ENCODE measurements at places on chromosomes 6 and 20.

DNA sequence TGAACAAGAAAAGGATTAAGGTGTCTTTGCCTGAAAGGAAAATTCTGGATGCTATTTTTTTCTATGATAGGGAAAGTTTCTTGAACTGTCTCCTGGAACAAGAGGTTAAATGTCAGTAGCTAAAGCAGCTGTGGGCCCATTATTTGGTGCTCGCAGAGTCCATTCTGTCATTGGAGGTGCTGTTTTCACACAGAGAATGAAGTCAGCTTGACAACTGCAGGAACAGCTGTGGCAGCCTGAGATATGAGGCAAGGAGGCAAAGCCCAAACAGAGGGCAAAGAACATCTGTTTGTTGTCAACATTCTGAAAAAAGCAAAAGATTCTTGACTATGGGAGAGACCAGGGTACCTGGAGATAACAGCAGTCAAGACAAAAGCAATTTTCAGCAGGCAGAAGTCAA, 548.2 kb downstream of the KIF16B start:
- DNase-seq = no peak

- no peak for DNase-seq
These were observed 792 bp upstream of the FUT9 start for GRCh38 chr6:96014846-96015517.

GRCh38 chr20:10963717-10964266, 290.0 kb upstream of the JAG1 start:
- DNase-seq = no peak

DNA sequence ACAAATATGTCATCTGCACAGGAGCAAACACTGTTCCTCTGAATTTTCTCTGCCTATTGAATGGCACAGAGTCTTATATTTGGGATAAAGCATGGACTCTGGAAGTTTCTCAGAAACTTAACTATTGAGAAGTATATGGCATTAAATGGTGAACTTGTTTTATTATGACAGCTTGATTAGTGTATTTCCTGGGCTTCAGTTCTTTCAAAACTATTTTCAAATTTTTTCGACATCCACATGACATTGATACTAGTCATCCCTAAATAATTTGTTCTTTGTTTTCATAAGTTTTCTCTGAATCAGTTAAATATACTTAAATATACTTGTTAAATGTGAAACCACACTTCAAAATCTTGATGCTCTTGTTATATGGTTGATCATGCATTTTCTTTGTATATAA, 144.0 kb upstream of the TSHZ2 start:
- no peak for DNase-seq

DNA sequence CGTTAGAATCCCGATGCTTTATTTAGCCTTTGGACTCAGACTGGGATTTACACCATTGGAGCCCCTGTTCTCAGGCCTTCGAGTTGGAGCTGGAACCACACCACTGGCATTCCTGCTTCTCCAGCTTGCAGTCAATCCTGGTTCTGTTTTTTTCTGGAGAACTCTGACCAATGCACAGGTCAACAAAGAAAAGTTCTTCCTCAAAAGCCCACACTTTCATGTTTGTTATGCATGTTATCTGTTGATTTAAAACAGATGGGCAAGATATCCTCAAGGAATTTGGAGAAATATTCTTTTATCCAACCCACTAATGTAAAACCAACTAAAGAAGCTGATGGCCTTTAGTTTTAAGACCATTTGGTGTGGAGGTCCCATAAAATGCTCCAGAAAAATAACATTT, 205.7 kb downstream of the ANKRD60 start:
- no peak for DNase-seq

DNA sequence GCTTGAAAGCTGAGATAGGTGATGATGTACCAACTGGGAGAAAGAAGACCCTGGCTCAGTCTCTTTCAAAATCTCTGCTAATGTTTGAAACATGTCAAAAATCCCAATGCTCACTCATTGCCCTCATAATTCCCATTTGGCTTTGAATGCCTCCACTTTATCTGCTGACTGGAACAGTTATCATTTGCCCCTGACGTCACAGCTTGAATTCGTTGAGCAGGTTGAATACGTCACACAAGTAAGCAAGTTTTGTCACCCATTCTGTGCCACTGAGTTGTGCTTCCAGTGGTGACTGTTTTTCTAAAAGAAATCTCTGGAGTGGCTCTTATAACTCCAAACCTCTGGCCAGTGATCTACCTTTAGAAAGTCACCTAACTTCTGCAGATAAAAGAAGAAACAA, 991.4 kb downstream of the EYS start:
- no peak for DNase-seq

GRCh38 chr20:58154113-58154512, 74.3 kb downstream of the ANKRD60 start:
- DNase-seq = no peak

DNA sequence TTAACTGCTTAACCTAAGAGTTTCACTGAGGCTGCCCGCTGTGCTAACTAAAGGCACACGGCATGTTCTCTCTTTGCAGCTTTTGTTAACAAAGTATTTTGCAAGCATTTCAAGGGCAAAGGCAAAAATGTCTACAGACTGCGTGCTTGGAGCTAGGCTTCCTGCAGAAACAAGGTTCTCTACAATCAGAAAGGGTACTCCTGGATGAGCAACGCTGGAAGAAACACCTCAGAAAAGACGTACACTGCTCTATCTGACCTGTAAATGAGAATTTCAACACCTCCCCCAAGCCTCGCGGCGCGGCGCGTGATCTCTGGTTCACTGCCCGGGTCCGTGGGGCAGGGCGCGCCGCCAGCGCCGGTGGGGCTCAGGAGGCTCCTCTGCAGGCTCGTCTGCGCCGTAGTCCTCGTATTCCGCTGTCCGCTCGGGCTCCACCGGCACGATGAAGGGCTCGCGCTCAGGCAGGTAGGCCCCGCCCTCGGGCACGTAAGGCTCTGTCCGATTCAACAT, 120.9 kb downstream of the COL12A1 start:
- no peak for DNase-seq

- DNase-seq = no peak
These were observed 61.8 kb downstream of the EPB41L2 start for GRCh38 chr6:131001111-131001736.

GRCh38 chr20:61169874-61170273, 82.2 kb upstream of the CDH4 start:
- DNase-seq = no peak

DNA sequence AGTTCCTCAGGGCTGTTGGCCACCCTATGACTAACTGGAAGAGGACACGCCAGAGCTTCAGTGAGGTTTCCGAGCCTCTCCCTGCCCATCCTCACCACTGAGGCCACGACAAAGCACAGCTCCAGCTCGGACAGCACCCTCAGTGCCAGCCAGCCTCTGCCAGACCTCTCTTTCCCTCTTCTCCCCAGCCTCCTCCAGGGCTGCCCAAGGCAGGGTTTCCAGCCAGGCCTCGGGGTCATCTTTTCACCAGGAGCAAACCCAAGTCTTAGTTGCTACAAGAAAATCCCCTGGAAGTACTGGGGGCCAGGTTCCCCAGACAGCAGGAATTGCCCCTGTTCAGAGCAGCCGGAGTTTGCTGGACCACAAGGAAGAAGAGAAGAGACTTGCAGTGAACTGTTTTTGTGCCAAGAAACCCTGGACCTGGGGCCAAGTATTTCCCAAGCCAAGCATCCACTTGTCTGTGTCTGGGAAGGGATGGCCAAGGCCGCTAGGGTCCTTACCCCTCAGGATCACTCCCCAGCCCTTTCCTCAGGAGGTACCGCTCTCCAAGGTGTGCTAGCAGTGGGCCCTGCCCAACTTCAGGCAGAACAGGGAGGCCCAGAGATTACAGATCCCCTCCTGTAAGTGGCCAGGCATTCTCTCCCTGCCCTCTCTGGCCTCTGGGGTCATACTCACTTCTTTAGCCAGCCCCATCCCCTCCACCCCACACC, 41.6 kb downstream of the PLAGL2 start:
- DNase-seq = no peak

GRCh38 chr6:106025655-106026054, 60.5 kb upstream of the PRDM1 start:
- no peak for DNase-seq

- DNase-seq = no peak
These were observed 194.6 kb downstream of the DST start for GRCh38 chr6:56448046-56448445.

DNA sequence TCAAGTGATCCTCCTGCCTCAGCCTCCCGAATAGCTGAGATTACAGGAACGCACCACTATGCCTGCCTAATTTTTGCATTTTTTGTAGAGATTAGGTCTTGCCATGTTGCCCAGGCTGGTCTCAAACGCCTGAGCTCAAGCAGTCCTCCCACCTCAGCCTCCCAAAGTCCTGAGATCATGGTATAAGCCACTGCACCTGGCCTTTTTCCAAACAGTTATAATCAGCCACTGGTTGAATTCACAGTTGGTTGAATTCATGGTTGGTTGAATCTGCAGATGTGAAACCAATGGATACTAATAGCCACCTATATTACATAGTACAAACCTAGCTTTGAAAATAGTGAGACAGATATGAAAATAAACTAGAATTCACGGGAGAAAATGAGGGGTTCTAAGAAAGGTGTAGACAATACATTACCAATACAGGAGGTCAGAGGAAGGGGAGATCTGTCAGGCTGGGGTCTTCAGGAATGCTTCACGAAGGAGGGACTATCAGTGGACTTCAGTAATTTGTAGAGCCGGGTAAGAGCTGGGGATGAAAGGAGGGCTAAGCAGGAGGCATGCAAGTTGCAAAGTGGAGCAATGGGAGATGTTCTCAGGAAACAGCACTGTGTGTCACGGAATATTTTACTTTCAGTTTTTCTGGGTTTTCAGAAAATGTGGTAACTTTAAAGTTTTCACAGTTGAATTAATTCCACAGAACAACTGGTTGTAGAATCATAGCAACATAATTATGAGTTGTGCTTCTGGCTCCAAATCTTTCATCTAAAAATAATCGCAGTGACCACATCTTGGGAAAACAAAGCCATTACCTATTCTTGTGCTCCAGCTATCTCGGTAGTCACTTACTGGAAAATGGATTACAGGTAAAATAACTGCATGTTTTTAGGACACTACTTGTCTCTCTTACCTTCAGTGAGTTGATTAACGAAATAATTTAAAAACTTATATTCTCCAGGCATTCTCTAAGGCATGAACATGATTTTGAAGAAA, 12.9 kb upstream of the CEP85L start:
- DNase-seq = no peak

- DNase-seq = no peak
These were observed 8.0 kb downstream of the CASS4 start for GRCh38 chr20:56420028-56420427.

DNA sequence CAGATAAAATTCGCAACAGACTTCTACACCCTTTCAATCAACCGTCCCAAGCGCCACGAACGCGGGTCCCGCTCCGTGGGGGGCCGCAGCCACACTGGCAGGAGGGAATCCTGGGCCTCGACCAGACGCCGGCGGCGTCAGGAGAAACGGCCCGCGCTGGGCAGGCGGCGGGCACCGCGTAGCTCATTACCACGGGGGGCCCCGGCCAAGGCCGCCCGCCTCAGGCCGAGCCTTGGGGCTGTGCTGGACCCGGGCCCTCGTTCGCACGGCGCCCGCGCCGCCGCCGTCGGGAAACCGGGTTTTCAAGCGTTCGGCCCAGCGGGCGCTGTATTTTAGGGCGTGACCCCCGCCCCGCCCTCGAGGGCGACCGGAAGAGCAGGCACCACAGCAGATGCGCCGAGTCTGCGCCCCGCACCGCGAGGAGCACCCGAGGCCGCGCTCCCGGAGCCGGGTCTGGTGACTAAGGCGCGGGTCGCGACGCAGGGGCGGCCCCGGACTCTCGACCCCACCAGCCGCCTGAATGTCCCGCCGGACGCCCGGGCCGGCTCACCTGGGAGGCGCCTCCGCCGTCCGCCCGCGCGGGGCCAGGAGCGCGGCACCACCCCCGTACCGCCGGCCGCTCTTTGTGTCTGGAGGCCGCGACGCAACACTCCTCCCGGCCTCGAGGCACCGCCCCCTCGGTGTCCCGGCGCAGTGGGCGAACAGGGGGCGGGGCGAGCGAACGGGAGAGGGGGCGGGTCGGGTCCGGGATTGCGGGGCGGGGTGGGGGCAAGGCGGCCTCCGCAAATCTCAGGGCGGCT, at the start of gene NINL:
NINL (minus strand) TSS at position 627 of the 800 bp plus-strand sequence. CDS start 58,944 bp downstream, outside the sequence.
- DNase-seq = no peak

DNA sequence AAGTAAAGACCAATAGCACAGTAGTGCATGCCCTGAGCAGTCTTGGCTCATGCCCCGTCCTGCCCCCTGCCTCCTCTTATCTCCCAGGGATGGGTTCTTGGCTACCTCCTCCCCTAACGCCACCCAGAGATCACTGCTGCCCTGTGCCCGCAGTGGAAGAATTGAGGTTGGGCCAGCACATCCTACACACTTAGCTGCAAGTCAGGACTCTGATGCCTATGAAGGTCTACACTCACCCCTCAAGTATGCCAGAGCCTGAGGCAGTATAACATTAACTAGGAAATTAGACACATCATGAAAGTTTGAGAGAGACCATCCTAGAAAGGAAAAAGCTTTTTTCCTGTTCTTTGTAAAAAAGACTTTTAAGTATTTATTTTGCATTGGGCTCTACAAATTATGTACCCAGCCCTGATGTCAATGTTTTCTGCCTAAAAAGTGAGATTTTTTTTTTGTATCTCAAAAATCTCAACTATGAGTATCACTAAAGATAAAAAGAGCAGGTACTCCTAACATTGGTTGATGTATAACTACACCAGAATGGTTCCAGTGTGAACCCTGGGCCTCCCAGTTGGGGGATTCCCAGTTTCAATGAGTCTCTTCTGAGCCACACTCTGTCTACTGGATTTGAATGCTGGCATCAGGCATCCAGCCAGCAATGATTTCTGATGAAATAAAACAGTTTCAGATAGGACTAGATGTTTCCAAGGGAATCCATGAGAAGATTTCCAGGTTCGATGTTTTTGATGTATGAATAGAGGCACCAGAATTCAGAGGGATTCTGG, 115.4 kb downstream of the ISM1 start:
- no peak for DNase-seq

DNA sequence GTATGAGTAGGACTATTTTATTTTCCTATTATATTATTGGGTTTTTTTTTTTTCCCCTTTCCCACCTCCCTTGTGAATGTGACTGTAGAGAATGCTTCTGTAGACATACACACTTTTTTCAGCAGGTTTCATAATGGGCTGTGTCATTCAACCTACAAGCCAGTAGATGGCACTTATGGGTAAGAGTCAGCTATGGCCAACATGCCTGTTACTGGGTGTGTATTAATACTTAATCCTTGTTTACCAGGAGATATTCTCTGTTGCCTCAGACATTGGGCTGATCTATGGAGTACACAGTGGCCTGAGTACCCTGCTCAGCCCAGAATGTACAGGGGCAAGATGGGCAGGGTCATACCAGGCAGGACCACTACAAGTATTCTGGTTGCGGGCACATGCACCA, 382.5 kb downstream of the EPHA7 start:
- DNase-seq = no peak

DNA sequence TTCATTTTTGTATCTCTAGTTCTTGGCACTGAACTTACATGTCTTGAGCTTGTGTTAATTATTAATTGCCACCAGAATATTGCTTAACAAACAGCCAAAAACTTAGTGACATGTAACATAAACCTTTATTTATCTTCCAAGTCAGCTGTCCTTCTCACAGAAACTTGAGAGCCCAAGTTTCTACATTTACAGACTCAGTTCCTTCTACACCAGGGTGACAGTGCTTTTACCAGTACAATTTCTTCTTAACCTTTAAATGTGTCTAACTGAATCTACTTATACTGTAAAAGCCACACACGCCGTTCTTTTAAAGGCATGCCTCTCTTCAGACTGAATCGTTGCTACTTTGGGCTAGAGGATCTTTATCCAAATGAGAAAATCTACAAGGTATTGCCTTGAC, 539.2 kb downstream of the GRIK2 start:
- DNase-seq = no peak

GRCh38 chr20:52922436-52922835, 49.7 kb upstream of the TSHZ2 start:
- no peak for DNase-seq
